ENCODE measurements at places on chromosomes 11 and 22.

DNA sequence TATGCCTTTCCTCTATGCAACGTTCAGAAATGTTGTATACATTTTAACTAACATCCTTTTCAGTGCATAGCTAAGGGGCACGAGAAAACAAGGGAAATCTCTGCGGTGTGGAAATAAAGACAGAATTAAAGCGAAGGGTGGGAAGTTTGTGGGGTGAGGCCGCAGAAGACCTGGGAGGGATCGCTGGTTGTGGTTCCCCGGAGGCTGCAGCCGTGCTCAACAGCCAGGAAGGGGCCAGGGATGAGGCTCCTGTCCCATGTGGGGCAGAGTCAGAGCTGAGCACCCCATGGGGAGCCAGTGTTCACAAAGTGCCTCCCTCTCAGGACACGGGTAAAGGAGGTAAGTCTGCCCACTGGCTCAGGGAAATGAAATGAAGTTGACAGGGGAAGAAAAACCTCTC, 67.5 kb downstream of the MYEOV start:
- DNase-seq, result no peak

- DNase-seq, result no peak
Measured at GRCh38 chr22:41333806-41334205, 32.5 kb downstream of the ZC3H7B start.

GRCh38 chr11:116730241-116730561, 42.6 kb downstream of the BUD13 start:
- no peak for DNase-seq

GRCh38 chr11:128882451-128882850, 8.7 kb upstream of the KCNJ5 start:
- no peak for DNase-seq

- DNase-seq, result no peak
Measured at GRCh38 chr11:69770540-69770939, 4.6 kb downstream of the FGF4 start.

DNA sequence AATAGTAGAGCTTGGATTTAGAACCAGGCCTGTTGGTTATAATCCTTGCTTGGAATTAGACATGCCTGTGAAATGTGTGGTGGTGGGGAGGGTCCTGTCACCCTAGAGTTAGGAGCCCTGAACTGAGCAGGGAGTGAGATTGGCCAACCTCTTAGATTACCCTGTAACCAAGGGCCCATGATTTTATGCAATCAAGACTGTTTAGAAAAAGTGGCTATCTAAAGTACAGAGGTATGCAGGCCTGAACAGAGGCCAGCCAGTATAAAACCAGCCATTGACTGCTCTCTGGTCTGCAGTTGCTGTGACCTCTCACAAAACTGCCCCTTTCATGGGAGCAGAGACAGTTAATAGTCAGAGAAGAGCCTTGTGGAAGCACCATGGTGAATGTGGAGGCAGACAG, 36.2 kb downstream of the SERPINH1 start:
- DNase-seq, result no peak

DNA sequence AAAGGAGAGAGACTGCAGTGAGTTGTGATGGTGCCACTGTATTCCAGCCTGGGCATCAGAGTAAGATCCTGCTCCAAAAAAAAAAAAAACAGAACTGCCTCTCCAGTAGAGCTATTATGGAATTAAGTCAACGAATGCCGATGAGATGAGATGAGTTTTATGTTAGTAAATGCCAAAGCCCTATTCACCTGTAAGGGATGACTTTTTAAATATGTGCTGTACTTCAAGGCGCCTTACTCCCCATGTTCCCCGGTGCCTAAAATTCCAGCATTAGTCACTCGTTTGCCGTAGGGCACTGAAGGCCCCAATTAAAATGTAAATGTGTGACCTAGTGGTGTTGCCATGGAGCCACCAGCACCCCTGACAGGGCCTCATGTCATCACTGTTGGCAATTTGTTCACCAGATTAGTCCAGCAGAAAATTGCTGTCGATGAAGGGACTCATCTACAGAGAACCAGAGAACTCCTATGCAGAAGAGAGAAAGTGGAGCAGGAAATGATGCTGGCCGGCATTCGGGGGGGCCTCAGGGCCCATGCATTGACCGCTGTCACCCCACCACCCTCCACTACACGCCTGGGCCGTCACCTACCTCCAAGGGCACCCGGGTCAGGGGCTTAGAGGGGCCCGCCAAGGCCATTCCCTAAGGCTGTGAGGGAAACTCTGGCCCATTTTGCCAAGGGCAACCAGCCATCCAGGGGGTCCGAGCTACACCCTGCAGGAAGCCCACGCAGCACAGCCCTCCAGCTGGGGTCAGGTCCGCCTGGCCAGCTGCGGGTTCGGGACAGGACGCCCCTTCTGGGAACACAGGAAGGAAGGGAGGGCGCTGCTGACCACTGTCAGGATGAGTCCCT, 17.8 kb downstream of the LIF start:
- no peak for DNase-seq

- peak; percentile 99 for DNase-seq
Measured at GRCh38 chr11:61971248-61972111, 4.0 kb upstream of the FTH1 start.

DNA sequence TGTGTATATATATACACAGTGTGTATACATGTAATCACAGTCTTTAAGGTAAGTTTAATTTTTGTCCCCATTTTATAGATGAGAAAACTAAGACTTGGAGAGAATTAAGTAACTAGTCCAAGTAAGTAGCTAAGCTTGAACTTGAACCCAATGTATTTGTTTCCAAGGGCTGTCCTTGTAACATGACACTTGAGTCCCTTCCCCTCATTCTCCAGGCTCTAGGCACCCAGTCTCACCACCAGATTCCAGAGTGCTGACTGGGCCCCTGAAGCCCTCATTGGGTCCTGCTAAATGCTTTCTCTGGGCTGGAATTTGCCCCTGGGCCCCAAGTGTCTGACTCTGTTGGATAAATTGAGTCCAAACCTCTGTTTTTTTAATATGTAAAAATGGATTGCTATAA, 45.5 kb downstream of the ADM start:
- no peak for DNase-seq

DNA sequence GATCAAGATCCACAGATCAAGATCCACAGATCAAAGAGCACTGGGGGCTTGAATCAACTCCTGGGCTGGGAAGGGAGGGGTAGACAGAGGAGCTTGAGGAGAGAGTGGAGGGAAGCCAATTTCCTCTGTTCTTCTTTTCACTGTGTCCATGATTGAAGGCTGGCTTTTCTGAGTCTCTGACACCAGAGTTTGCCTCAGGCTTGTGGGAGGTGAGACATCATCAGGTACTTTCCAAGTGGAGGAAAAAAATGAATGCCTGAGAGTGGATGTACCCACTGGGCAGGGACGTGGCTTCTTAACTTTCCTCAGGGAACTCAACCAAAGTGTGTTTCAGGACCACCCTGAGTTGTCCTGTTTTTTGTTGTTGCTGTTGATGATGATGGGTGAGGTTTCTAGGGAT, 11.0 kb upstream of the HEPHL1 start:
- DNase-seq, result no peak

Data from suppressor macrophage treated with lipopolysaccharide for 4 hours (primary cell).